ENCODE measurements at places on chromosomes 7 and 10.

DNA sequence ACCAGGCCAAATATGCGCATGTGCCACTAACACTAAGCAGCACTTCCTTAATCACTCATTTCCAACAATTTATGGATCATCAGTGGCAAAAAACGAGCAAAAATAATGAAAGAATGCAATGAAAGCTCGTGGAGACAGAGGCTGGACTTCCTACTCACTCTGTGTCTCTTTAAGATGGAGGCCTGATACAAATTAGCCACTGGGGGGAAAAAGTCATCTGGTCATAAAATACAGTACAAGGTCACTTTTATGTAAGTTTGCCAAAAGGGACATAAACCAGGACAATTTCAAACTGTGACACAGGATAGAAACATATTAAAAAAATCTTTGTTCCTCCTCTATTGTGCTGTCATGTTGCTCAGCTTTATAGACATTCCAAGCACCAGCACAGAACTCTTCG lies 101.7 kb downstream of the LMBR1 start:
- DNase-seq = no peak

- DNase-seq = no peak
These were observed 91.1 kb downstream of the TRRAP start for GRCh38 chr7:98969386-98969785.

DNA sequence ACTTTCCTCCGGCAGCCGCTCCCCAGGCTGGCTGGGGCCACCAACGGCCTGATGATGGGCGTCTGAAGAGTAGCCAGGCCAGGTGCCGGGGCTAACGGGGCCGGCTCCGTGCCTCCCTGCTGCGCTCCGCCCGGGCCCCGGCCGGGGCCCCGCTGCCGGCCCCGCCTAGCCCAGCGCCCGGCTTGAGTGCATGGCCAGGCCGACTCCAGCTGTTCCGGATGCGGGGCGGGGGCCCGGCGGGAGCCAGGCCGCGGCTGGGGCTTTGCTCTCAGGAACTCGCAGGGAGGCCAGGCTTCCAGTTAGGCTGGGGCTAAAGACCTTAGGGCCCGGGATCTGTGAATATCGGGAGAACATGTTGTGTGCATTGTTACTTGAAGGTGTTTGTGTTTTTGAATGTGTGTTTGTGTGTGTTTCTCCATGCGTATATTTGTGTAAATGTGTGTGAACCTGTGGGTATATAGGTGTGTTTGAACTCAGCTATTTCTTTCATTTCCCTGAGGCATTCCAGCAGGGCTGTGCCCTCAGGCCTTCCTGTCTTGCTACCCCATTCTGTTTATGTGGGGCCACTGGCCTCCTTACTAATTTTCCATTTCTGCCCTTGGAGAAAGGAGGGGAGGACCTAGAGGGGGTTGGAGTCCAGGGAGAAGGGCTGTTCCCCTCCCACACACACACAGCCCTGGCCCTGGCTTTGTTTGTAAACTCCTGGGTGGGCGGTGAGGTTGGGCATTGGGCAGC lies 1.1 kb upstream of the LBX1 start:
- DNase-seq = no peak

GRCh38 chr7:42023262-42023661 lies 213.7 kb downstream of the GLI3 start:
- DNase-seq = no peak

GRCh38 chr10:113033991-113034390 lies 83.9 kb downstream of the TCF7L2 start:
- DNase-seq = no peak

DNA sequence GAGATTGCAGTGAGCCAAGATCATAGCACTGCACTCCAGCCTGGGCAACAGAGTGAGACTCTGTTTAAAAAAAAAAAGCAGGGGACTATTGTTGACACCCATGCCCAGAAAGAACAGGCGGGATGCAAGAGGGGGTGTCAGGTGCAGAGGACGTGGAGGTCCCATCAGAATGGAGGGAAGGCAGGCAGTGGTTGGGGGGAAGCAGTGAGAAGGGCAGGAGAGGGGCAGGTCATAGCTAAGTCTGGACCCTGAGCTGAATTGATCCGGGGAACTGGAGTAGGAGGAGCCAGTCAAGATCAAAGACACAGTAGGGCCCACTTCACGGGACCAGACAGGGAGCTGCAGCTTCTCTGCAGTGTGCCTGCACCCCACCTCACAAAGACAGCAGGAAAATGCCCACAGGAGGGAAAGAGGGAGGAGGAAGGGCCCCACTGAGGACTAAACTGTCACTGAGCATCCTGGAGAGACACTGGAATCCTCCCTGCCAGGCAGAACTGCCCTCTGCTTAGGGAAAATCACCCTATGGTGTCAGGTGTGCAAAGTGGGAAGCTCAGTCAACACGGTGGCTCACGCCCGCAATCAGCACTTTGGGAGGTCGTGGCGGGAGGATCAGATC lies 27.3 kb upstream of the ECHDC3 start:
- no peak for DNase-seq

- DNase-seq = no peak
These were observed 549.9 kb upstream of the FOXK1 start for GRCh38 chr7:4132221-4132620.

- DNase-seq = no peak
These were observed 137.1 kb upstream of the MDFIC start for GRCh38 chr7:114784746-114785145.

DNA sequence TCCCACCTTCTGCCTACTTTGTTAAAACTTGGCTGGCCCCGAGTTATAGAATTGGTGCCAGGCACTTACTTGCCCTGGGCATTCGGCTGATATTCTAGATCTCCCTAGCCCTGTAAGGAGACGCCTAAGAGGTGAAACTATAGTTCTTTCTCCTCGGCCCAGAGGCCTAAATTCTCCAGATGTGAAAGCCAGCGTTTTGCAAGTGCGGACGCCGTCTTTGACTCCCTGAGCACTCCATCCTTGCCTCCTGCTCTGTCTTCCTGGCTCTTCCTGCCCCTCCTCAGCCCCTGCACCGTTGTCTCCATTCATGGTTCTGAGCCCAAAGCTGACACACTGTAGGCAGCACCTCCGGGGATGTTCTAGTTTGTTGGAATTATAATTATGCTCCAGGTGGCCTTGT lies 11.2 kb downstream of the SMKR1 start:
- no peak for DNase-seq

DNA sequence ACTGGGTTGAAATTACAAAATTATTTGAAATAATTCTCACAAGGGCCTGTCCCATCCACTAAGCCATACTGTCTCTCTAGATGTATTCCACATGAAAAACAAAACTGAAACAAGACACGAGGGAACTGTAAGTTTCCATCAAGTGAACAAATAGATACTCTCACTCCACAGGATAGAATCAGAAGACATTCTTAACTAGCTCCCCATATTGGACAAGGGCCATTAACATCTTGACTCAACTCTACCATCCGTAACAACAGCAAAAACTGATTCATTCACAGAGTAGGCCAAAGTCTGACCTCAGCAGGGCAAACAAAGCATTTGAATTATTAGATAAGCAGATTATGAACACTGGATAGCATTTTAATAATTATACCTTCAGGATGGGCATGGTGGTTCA lies 29.1 kb downstream of the UBE2H start:
- DNase-seq = no peak

DNA sequence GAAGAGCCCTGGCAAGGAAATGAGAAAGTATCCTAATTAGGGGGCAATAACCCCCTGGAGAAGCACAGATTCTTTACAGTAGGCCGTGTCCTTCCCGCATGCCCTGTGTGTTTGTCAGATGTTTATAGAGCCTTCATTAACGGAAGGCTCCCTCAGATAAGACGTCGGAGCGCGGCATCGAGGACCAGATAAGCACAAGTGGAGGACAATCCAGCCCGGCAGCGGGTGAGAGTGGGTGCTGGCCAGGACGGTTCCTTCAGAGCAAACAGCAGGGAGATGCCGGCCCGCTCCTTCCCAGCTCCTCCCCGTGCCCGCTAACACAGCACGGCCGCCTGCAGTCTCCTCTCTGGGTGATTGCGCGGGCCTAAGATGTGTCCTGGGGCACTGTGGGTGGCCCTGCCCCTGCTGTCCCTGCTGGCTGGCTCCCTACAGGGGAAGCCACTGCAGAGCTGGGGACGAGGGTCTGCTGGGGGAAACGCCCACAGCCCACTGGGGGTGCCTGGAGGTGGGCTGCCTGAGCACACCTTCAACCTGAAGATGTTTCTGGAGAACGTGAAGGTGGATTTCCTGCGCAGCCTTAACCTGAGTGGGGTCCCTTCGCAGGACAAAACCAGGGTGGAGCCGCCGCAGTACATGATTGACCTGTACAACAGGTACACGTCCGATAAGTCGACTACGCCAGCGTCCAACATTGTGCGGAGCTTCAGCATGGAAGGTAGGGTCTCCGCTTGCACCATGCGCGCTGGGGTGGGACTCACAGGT lies at the start of gene GDF2:
GDF2 (plus strand) TSS at position 155 of the 762 bp plus-strand sequence; CDS start at position 370, 215 bp downstream.
- no peak for DNase-seq

GRCh38 chr10:121832647-121833046 lies 95.2 kb downstream of the ATE1 start:
- DNase-seq = no peak

GRCh38 chr7:5701085-5701914 lies 80.2 kb downstream of the RNF216 start:
- DNase-seq = peak; percentile 51

- DNase-seq = peak; percentile 29
These were observed 55.1 kb downstream of the FAM53B start for GRCh38 chr10:124688889-124689670.

GRCh38 chr7:101519324-101520023 lies 109.6 kb downstream of the MYL10 start:
- DNase-seq = no peak

- no peak for DNase-seq
These were observed 157.2 kb downstream of the ARHGAP12 start for GRCh38 chr10:31771331-31771831.

GRCh38 chr10:91410638-91411371 lies 661 bp downstream of the HECTD2 start:
- peak; percentile 11 for DNase-seq

GRCh38 chr10:23604613-23605012 lies 165.7 kb downstream of the OTUD1 start:
- no peak for DNase-seq

Data from activated T-cell treated with anti-CD3 and anti-CD28 coated beads for 4 hours (primary cell).